ENCODE measurements at places on chromosomes 16 and 17.

DNA sequence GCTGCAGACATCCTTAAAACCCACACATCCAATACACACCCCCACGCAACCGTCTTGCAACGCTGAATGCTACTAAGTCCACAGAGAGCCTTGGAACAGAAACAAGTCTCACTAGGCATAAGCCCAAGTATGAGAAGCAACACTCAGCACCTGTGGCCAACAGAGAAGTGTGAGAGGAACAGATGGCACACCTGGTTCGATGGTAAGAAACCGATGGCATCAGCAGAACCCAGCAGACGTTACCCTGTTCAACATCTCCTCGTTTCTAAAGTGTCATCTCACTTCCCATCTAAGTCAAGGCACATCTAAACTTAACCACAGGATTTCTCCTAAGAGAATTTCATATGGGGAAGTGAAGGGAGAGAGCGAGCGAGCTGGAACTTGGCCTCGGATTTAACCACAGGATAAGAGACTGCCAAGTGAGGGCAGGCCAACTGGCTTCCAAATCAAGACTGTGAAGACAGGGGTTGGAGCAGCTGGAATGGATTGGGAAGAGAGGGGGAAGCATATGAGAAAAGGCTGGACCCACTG, 41.0 kb downstream of the NXPH3 start:
- DNase-seq: no peak

- DNase-seq: no peak
Observed at GRCh38 chr17:44177640-44178039, 7.1 kb downstream of the ASB16 start.

GRCh38 chr16:80129791-80130190, 411.0 kb upstream of the DYNLRB2 start:
- DNase-seq: no peak

DNA sequence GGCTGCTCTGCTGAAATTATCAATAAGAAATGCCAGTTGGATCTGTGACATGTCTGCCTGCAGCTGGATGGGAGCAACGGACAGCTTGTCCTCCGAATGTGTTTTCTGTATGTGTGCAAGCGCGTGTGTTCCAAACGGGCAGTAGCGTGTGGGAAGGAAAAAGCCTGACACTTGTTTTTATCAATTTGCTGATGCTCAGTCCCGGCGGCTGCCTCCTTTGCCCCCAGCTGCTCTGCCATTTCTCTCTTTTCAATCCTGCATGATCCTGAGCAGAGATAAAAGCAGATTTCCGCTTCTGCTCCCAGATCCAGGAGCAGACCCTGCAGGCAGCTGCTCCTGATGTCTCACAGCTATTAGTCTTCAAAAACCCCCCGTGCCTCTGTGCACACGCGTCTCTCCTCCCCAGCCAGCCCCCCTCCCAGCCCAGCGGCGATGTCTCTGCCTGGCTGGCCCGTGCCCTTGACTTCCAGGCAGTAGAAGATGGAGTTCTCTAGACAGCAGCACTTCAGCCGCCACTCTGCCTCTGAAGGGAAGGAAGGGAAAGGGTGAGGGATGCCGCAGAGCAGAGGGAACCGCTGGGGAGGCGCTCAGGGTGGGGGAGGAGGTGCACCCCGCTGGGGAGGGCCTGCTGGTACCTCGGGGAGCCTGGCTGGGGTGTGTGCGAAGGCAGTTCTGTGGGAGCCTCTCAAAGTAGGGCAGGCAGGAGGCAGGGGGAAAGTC, 4.1 kb downstream of the PRCD start:
- DNase-seq: peak; percentile 59

- DNase-seq: no peak
Observed at GRCh38 chr17:31250229-31250628, 46.8 kb downstream of the OMG start.

DNA sequence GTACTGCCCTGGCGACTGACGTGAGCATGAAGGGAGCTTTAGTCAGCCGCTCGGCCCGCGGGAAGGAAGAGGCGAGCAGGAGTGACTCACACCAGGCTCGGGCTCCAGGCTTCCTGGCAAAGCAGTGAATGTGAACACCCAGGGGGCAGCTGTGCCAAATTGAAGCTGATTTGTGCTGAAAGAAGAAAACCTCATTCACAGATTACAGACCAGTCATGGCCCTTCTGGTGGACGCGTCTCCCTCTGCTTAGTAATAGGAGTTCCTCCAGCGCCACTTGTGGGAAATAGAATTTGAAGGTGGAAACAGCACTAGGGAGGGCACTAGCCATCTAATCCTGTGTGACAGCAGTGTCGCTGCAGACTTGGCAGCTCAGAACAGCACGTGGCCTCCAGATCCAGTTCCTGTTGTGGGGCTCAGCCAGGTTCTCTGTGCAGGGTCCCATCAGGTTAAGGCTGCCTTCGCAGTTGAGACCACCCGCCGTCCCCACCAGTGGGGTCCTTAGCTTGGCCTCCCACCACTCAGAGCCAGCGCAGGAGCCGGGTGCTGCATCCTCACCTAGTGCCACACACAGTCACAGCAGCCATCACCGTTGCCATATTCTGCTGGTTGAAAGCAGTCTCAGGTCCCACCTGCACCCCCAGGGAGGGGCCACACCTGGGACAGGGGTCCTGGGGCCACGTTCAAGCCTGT, 164.5 kb upstream of the CHMP6 start:
- DNase-seq: no peak

GRCh38 chr16:85252014-85252413, 139.7 kb upstream of the CIBAR2 start:
- DNase-seq: no peak

DNA sequence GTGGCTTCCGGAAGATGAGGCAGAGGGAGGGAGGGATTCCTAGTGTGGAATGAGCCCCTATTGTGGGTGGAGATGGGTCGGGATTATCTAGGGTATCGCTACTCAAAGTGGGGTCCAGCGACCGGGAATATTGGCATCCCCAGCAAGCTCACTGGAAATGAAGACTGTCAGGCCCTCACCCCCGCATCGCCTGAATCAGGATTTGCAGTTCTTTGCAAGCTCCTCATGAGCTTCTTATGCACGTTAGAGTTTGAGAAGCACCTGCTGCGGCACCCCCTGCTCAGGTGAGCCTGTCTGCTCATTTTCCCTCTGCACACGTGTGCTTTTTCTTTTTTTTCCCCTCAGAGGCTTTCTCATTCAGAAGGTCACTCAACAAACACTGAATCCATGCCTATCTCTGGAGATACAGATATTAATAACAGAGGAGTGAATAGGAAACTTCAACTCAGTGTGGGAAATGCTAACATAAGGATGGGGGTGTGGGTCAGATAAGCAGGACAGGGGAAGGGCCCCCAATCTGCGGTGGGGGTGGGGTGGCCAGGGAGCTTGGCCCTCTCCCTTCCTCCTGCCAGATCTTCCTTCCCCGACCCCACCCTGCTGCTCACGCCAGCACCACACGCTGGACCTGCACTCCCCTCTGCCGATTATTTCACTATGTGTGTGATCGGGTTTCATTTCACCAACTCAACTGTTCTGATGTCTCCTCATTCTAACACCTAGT, 67.7 kb upstream of the NFAT5 start:
- DNase-seq: no peak

- no peak for DNase-seq
Observed at GRCh38 chr16:58866935-58867334, 132.8 kb upstream of the GOT2 start.

DNA sequence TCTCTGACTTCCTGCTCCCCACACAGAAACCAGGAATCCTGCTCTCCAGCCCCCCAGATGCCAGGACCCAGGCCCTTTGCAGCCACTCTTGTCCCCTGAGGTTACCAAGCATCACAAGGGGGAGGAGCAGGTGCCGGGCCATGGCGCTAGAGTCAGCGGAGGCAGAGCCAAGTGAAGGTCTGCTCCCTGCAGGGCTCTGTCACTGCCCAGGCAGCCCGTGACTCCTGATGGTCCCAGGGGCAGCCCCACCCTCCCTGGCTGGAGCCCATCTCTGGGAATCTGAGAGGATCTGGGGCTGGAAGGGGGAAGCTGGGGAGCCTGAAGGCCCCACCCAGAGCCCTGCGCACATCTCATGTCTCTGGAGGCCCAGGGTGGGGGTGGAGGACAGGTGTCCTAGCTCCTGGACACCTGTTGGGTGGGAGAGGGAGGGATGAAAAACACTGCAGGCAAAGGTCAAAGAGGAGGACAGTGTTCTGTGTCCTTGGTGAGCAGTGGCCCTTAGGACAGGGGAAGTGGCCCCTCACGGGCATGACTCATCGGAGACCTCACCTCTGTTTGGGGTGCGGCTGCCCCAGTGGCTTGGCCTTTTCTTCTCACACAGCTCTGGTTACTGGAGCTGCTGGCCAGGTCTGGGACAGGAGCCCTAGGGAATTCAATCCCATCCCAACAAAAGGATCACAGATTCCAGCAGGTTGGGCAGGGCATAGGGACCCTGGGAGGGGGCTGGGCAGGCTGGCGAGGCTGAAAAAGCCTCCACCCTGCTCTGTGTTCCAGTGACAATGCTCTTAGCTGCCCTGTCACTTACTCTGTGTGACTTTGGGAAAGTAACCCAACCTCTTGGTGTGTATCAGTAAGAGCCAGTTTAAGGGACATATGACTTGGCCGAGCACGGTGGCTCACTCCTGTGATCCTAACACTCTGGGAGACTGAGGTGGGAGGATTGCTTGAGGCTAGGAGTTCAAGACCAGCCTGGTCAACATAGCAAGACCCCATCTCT, at the start of gene PRSS36:
TSS of gene PRSS36 (minus strand) at position 173 of the 997 bp plus-strand sequence. CDS start at position 142, 31 bp downstream.
- no peak for DNase-seq

- no peak for DNase-seq
Observed at GRCh38 chr17:21373036-21373435, 3.1 kb upstream of the KCNJ12 start.

DNA sequence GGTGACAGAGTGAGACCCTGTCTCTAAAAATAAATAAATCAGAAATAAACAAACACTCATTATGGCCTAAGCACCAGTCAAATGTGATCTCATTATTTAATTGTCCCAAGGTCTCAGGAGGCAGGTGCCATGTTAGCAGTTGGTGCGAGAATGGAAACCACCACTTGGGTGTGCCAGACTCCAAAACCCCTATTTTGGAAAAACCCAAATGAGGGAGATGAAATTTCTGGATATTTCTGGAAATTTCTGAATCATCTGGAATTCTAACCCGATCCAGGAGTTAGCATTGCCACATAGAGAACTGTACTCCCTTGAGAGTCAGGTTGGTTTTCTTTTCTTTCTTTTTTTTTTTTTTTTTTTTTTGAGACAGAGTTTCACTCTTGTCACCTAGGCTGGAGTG, 264.0 kb downstream of the XYLT1 start:
- DNase-seq: no peak

DNA sequence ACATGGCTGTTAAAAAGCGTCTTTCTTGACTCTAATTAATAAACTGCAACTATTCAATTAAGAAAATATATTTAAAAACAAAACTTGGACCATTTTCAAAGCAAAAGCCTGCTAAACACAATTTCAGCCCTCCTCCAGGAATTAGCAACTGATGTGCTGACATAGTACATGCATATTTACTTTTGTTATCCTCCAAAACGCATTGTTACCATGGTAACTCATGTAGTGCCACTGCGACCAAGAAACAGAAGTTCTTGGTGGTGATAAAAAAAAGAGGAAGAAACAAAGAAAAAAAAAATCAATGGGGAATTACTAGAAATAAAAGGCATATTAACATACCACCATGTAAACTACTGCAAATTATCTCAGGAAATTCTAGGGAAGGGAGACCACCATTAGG, 793.4 kb upstream of the CDH8 start:
- DNase-seq: no peak

DNA sequence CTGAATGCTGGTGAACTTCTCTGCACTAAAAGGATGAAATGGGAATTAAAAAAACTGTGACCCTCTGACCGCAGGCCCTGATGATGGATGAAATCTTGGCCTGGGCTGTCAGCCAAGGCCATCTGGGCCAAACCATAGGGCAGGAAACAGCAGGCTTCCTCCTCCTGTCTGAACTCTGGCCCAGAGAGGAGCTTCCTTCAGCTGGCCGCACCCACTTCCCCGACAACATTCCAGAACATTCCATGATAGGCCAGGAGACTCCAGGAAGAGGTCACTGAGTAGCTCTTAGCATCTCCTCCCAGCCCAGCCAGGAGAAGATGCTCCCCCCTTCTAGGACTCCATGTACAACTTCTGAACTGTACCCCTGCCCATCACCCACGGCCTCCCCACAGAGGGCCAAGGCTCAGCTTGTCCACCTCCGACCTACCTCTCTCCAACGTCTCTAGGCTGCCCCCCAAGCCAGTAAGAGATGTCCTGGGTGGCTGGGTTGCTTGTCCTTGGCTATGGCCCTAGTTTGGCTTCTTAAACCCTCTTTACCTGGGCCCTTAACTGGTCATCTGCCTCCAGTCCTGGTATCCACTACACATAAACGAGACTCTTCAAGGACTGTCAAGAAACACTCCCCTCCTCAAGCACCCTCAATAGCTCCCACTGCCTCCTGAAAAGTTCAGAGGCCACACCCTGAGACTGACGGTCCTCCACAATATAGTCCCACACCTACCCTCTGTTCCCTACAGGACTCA, 1.7 kb downstream of the RPH3AL start:
- DNase-seq: no peak

DNA sequence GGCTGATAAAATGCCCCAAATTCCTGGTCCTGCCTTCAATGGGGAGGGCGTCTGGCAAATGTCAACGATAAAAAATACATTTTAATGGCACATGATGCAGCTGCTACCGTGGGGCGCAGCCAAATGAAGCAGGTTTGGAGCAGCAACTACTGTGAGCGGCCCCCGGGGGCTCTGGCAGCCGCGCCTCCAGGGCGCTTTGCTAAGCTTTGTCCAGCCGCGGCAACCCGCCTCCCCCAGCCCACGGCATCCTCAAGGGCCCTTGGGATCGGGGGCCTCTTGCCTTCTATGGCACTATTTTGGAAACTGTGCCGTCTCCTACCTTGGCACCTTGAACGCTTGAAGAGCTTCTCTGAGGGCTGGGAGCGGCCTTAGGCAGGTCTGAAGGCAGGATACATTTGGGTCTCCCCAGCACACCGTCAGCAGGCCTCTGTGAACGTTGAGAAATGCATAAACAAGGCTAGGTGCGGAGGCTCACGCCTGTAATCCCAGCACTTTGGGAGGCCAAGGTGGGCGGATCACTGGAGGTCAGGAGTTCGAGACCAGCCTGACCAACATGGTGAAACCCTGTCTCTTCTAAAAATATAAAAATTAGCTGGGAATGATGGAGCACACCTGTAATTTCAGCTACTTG, 25.1 kb downstream of the TBX4 start:
- peak; percentile 54 for DNase-seq

DNA sequence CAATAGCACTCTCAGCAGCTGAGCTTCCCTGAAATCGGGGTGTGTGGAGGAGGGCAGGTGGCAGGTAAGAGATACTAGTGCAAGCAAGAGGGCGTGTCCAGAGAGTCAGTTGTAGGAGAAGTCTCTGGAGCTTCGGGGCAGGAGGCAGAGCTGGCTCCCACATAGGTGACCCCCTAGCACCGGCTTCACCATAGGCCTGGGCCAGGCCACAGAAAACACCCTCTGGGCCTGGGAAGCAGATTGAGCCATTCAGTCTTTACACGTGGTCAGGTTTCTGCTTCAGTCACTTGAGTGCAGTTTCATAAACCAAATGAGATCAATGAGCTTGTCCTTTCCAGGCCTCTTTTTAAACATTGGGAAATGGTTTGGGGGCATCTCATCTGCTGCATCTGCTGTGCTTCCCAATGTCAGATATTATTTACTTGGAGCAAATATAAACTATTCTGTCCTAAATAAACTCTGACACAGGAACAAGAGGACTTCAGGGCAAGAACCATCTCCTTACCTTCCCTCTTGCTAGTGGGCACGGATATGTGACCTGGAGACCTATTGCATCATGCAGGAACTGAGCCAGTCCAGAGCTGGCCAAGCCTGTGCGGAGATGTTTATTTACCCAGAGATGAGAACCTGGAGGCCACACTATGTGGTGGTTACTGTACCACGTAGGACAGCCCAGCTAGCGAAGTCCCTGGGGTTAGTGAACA, 16.1 kb downstream of the CCR7 start:
- peak; percentile 85 for DNase-seq

GRCh38 chr17:13355054-13355453, 246.7 kb downstream of the HS3ST3A1 start:
- no peak for DNase-seq
